ENCODE measurements at places on chromosomes 13 and 19.

DNA sequence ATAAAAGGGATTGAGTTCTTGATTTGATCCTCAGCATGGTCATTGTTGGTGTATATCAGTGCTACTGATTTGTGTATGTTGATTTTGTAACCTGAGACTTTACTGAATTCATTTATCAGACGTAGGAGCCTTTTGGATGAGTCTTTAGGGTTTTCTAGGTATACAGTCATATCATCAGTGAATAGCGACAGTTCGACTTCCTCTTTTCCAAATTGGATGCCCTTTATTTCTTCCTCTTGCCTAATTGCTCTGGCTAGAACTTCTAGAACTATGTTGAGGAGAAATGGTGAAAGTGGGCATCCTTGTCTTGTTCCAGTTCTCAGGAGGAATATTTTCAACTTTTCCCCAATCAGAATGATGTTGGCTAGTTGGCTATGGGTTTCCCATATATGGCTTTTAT lies 27.0 kb downstream of the POMP start:
- no peak for DNase-seq

GRCh38 chr19:43532962-43533545 lies at the start of gene ZNF575:
Gene ZNF575, plus strand, starts transcription at chr19:43533188. Its CDS starts 1,235 bp downstream, at chr19:43534423.
- peak; percentile 93 for DNase-seq

GRCh38 chr13:41282129-41282571 lies 18.8 kb upstream of the MTRF1 start:
- no peak for DNase-seq

- DNase-seq = no peak
These were observed 328.4 kb downstream of the SLC7A1 start for GRCh38 chr13:29266756-29267733.

DNA sequence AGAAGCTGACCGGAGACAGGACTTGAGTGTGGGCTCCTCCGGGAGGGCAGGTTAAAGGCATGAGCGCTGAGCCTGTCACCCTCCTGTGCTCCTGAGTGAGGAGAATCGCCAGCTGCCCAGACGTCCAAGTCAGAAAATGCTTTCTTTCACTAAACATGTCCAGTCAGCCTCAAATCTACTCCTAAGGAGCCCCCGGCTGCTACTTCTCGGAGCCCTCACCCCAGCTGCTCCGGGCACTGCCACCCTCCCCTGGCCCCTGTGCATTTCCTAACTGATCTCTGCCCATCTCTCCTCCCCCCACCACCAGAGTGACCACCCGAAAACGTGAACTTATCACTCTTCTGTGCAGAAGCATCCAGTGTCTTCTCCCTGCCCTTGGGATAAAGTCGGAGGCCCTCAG lies 277.5 kb upstream of the SOX1 start:
- DNase-seq = no peak

DNA sequence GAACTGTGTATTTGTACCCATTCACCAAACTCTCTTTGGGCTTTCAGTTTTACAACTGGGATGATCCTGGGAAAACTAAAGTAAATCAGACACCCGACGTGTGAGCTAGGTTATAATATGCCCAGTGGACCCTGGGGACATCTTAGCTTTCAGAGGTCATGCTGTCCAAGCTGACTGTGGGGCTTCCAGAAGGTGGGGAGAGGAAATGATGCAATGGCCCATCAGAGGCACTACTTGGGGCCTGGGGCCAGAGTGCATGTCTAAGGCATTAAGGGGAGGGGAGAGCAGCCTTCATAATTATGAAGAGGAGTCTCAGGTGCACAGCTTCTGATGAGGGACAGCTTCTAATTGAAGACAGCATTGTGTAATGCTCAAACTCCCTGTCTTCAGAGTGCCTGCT lies 30.9 kb downstream of the ALOX5AP start:
- DNase-seq = no peak

DNA sequence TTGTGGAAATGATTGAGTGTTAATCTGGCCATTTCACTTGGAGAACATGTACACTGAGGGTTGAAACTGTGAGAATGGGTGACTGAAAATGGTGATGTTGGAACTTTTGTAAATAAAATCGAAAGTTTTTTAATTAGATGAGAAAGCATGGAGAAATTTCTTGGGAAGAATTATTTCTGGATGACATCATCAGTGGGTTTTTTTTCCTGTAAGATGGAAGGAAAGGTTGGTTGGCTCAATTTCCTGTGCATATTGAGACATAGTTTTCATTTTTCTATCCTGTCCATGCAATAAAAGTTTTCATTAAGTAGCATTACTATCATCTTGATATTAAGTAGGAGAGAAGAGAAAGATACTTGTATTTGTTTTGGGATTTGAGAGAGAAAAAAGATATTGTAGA lies 120.6 kb upstream of the HTR2A start:
- DNase-seq = peak; percentile 50

DNA sequence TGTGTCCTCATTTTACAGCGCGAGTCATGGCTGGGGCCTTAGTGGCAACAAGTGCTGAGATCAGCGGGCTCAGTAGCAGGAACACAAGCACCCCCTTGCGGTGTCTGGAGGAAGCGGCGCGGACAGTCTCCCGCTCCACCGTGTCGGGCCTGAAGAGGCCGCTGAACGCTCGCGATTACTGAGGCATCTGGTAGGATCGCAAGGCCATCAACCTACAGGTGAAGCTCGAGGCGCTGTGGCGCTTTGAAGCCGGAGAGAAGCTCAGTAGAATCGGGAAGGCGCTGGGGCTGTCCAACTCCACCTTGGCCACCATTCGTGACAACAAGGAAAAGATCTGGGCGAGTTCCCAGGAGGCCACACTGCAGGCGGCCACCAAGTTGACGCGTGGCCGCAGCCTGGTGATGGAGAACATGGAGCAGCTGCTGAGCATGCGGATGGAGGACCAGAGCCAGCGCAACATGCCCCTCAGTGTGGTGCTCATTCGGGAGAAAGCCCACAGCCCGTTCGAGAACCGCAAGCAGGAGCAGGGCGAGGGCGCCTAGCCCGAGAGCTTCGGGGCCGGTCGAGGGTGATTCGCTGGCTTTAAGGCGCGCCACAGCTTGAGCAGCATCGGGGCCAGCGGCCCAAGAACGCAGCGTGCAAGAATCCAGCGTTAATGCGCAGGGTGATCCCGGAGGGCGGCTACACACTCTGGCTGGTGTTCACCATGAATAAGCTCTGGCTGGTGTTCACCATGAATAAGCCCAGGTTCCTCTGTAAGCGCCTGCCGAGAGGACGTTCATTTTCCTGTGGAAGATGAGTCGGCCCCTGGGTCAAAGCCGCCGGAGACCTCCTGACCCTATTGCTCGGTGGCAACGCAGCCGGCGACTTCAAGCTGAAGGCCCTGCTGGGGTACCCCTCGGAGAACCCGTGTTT lies 8.3 kb upstream of the MZF1 start:
- peak; percentile 82 for DNase-seq

- no peak for DNase-seq
These were observed 5.2 kb downstream of the HSH2D start for GRCh38 chr19:16148443-16149229.

DNA sequence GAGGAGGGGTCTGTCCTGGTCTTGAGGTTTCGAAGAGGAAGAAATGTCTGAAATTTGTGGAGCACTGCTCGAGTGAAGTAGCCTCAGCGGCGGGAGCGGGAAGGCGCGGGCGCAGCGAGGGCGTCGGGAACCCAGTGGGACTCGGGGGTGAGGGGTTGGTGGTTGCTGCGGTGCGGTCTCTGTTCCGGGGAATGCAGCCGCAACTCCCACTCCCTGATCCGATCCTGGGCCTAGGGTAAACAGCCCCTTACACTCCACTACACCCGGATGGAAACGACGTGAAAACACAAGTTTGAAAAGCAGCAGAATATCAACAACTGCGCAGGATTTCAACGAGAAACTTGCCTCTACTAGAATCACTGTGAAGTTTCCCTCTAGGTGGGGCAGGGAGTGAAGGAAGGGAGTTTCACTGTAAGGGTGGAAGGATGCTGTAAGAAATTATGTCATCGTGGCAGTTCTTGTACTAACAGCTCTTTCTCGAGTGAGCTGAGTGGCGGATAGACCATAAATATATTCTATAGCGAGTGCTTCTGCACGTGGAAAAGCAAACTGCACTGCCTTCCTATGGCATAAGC lies 2.0 kb upstream of the KLF12 start:
- DNase-seq = peak; percentile 58

GRCh38 chr13:41601718-41602445 lies 144.5 kb downstream of the RGCC start:
- peak; percentile 46 for DNase-seq

- DNase-seq = peak; percentile 72
These were observed 709.3 kb upstream of the KLHL1 start for GRCh38 chr13:70817576-70817975.

- peak; percentile 47 for DNase-seq
These were observed 44.0 kb downstream of the BRD4 start for GRCh38 chr19:15288146-15288963.

DNA sequence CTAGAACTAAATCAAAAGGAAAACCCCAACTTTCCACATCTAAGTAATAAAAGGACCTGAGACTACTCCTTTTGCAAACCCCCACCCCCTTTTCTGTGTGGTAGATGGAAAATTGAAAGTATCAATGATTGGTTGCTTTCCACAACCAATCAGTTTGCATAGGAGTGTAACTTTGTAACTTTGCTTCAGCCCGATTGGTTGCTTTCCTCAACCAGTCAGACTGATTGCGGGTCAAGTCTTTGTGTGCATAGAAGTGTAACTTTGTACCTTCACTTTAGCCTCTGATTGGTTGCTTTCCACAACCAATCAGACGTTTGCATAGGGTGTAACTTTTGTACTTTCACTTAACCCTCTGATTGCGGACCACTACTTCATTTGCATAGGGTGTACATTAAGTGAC lies 8.0 kb upstream of the B3GLCT start:
- DNase-seq = no peak

DNA sequence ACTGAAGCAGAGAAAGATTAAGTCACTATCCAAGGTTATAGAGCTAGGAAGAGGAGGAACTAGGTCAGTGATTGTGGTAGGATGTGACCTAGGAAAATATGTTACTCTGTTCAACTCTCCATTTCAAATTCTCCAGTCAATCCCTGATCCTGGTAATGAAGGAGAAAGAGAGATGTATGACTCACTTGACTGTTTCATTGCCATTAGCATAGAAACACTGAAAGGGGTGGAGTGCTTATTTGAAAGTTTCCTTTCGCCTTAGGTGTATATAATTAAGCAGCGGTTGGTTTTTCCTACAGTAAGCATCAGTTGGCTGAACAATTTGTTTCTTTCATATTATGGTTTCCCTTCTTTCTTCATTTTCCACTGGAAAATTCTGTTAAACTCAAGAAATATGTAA lies 198.1 kb upstream of the CSNK1A1L start:
- no peak for DNase-seq

GRCh38 chr13:38535261-38535660 lies 151.6 kb upstream of the FREM2 start:
- no peak for DNase-seq

- DNase-seq = no peak
These were observed 77.6 kb downstream of the TSC22D1 start for GRCh38 chr13:44498502-44498901.

DNA sequence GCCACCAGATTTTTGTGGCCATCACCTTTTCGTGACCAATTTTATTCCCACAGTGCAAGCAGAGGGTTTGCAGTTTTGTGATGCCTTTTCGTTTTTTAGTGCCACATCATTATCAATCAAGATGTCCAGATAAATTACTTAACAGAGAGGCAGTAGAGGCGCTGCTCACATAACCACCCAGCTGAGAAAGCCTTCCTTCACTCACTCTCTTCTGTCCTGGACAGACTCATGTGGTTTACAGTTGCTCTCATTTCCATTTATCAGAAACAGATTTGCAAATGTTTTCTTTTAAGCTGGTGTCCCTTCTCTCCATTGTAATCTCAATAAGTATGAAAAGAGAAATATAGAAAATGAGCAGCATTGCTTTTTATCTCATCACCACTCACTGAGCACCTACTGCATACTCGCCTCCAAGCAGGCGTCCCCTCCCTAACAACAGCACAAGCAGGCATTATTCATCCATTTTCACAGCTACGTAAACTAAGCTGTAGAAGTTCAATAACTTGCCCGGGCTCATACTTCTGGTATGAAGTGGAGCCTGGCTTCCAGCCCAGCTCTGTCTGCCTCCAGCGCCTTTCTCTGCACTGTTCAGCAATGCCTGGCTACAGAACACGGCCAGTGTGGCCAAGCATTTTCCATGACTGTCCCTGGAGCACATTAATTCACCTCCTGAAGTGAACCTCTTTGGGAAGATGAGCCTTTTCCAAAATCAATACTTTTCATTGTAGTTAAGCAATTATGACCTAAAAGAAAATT lies 34.6 kb upstream of the KATNAL1 start:
- peak; percentile 92 for DNase-seq

DNA sequence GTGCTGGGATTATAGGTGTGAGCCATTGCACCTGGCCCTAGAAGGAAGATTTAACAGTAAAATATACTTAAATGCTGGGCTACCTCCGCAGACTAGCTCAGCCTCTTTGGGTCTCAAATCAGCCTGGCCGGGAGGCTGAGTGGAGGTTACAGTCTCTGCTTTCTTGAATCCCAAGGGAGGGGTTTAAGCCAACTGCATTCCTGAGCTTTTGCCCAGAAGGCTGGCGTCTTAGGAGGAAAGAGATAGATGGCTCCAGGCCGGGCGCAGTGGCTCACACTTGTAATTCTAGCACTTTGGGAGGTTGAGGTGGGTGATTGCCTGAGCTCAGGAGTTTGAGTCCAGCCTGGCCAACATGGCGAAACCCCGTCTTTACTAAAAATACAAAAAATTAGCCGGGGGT lies 623 bp upstream of the C5AR1 start:
- DNase-seq = peak; percentile 63

- DNase-seq = no peak
These were observed 18.1 kb downstream of the DPP9 start for GRCh38 chr19:4705413-4706131.

DNA sequence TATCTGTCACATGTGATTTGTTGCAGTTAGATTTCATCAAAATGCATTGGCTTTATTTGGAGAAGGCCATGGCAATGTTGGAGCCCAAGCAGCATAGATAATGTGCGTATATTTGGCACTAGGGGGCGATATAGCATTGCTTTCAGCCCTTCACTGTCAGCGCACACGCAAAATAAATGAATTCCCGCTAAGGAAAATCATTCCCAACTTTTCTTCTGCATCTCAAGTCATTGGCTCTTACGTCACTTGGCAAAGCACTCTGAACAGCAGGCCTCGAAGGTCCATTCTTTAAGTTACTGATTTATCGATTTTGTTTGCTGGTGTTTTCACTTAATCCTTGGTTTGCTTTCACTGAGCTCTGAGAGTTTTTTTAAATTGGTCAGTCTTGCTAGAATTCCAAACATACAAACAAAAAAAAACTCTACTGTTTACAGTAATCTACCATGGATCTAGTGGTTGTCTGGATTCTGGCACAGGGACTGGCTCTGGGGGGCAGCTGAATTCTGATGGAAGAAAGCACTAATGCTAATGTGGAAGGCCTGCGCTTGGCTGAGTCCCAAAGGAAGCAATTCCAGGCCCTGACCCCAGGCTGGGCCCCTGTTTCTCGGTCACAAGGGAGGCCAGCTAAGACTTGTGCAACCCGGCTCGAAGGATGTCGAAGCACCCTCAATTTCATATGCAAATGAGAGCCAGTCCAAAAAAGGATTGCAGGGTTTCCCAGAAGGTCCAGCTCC lies 97.7 kb upstream of the IPO5 start:
- DNase-seq = peak; percentile 85
